ENCODE measurements at places on chromosomes 7 and 10.

DNA sequence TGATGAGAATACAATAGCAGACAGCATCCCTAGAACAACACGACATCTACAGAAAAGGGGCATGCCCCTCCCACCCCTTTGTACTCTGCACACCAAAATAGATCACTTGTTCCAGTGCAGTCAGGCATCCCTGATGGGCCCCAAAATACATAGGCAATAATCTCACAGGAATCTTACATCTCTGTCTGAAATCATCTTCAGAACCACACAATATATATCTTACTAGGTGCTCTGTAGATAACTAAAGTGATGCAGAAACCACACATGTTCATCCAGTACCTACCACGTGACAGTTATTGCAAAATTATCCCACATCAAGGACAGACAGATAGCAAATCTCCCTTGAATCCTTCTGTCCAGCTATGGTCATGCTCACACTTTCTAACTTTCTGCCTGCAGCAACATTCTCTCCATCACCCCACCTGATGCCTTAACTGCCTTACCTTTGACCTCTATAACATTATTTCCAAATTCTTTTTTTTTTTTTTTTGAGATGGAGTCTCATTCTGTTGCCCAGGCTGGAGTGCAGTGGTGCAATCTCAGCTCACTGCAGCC lies 30.7 kb downstream of the ST8SIA6 start:
- DNase-seq, result no peak

- DNase-seq, result peak; percentile 71
These were observed 26.4 kb upstream of the KLF6 start for GRCh38 chr10:3811291-3811870.

DNA sequence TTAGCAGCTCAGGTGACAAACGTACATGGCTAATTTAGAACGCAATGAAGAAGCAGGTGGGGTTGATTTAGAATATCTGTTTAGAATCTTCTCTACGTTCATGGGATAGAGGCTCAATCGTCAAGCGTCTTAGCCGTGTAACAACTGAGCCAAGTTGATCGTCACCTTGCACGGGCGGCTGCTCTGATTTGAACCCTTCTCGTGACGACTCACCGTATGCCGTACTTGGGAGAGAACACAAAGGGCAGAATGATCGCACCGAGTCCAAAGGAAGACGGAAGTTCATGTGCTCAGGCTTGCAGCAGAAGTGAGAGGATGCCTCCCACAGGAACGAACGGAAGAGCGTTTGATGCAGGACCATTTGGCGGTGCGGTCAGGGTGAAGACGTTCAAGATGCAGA lies 108.3 kb upstream of the TCERG1L start:
- DNase-seq, result no peak

DNA sequence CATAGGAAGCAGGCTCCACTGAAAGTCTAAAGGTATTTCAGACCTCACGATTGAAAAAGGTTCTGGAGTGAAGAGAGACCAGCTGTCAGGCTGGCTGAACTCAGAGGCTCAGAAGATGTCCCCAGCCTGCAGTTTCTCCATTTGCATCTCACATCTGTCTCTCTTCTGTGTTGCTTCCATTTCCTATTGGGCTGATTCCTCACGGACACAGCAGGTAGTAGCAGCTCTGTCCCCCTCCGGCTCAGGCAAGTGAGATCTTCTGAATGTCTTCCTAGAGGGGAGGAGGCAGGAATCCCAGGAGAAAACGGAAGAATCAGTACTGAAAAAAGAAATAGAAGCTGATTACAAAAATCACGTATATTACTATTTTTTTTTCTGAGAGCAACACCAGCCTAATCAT lies 274.1 kb upstream of the COBL start:
- no peak for DNase-seq

DNA sequence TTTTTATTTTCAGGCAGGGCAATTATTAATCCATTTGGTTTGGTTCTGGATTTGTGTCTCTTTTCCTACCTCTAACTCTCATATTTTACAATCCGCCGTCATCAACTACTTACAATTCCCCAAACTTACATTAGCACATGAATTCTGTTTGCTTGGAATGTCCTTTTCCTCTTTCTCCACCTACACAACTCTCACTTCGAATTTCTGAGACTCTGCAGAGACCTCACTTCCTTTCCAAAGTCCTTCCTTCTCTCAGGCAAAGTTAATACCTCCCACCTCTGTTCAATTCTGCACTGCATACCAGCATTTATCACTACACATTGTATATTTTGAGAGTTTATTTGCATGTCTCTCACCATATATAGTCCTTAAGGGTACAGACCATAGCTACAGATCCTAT lies 122.7 kb upstream of the LRRTM3 start:
- no peak for DNase-seq

Data from fibroblast of skin of back (primary cell).